ENCODE measurements at places on chromosomes 16 and 17.

DNA sequence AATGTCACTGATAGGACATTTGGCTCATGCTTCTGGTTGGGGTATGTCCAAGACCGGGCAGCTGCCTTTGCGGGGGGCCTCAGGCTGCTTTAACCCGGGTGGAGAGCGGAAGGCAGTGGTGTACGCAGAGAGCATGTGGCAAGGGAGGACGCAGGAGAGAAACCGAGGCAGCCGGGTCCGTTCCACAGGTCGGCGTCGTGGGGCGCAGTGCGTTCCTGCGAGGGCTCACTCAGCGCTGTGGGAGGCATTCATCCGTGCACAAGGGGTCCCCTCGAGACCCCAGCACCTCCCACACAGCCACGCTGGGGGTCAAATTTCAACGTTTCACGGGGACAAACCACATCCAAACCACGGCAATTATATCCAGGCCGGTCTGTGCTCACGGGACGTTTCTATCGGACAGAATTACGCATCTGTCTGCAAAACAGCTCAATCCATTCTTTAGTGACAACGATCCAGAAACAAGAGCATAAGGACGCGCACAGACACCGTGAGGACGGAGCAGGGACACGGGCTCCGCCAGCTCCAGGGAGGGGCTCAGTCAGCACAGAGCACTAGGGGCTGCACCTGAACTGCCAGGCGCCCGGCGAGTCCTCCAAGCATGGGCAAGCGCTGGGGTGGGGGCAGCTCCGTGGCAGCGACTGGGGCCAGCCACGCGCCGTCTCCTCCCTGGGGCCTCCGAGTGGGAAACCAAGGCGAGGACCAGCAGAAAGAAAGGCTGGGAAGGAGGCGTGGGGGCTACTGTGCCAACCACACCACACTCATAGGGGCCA, 108.4 kb upstream of the METRNL start:
- no peak for DNase-seq

- no peak for DNase-seq
Observed at GRCh38 chr16:20747030-20747816, 5.6 kb upstream of the THUMPD1 start.

GRCh38 chr17:35537601-35538141, at the start of gene SLFN12L:
Gene SLFN12L (minus strand): TSS chr17:35537678. CDS start chr17:35522364, 15,314 bp downstream.
- DNase-seq = no peak

GRCh38 chr17:34172390-34172918, 82.6 kb upstream of the CCL2 start:
- DNase-seq = no peak

GRCh38 chr17:82475458-82475857, 16.9 kb downstream of the NARF start:
- DNase-seq = no peak

DNA sequence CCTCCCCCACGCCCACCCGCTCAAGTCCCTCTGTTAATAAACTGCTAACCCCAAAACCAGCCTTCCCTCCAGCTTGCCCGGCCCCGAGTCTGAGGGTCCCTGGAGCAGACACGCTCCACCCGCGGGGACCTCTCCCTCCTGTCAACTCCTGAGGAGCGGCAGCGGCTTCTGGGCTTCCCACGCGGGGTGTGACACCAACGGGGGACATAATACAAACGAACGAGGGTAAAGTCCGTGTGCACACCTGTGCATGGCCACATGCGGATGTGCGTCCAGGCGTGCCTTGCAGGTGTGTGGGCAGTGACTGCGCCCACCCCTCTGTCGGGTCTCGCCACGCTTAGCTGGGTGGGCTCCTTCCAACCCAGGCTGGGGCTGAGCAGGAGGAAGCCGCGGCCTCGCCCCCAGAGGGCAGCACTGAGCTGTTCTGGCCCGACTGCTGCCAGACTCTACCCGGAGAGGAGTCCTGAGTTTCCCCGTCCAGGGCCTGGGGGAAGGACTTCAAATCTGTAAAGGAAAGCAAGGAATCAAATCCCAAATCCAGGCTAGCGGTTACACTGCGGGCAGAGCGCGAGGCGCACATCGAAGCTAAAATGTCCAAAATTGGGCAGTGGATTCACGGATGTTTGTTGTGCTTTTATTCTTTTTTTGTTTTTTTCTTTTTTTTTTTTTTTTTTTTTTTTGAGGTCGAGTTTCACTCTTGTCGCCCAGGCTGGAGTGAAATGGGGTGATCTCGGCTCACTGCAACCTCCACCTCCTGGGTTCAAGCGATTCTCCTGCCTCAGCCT, 24.2 kb upstream of the KRT17 start:
- DNase-seq = peak; percentile 91

DNA sequence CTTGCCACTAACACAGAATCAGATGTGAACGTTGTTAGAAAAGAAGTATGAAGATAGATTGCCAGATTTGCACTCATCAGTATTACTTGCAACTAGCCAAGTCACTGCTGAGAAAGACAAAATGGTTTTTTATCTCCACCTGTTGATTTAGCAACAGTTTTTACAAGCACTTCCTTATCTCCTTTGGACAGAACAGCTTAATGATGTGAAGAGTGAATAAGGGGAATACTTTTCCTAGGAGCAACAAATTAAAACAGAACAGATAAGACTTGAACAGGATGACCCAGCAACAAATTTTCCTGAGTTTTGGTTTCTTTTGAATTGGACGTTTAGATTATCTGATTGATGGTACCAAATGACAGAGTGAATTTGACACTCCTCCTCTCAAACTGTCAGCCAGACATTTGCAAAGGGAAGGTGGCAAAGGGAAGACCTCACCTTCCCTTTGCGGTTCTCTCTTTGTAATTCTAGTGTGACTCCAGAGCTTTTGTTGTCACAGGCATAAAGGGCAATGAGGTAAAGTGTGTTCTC, 130.6 kb downstream of the NLK start:
- no peak for DNase-seq

Data from upper lobe of left lung (tissue), 6 donors.